ENCODE measurements at places on chromosomes 7 and 10. TPM values are rescaled to one million over a fixed set of nuclear protein-coding genes. Genes with fewer than 3 reads are reported as not detected.

- H3K27me3 ChIP-seq = peaks cover 7% of the 10 kb centered on the region
- no peak overlapping the region for H3K4me3 ChIP-seq
- H3K27ac ChIP-seq = no peak overlapping the region
- H3K36me3 ChIP-seq = no peaks in the 10 kb centered on the region
Observed at GRCh38 chr7:41916450-41916927, 213.6 kb upstream of the INHBA start.

DNA sequence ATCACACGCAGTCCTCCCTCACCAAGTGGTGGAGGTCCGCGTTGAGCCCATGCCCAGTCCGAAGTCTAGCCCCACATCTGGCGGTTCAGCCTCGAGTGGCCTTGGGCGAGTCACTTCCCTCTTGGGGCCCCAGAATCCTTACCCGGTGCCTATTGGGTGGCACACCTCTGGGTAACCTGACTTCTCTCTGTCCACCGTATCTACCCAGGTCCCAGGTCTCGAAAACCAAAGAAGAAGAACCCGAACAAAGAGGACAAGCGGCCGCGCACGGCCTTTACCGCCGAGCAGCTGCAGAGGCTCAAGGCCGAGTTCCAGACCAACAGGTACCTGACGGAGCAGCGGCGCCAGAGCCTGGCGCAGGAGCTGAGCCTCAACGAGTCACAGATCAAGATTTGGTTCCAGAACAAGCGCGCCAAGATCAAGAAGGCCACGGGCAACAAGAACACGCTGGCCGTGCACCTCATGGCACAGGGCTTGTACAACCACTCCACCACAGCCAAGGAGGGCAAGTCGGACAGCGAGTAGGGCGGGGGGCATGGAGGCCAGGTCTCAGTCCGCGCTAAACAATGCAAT, 4.3 kb downstream of the EN2 start:
- H3K4me3 ChIP-seq = no peak overlapping the region
- H3K36me3 ChIP-seq = no peaks in the 10 kb centered on the region
- H3K27ac ChIP-seq = no peak overlapping the region

HABP2 gene
- total RNA-seq = 7.5 TPM

AKR1E2 gene
- 4.7 TPM for total RNA-seq

DNA sequence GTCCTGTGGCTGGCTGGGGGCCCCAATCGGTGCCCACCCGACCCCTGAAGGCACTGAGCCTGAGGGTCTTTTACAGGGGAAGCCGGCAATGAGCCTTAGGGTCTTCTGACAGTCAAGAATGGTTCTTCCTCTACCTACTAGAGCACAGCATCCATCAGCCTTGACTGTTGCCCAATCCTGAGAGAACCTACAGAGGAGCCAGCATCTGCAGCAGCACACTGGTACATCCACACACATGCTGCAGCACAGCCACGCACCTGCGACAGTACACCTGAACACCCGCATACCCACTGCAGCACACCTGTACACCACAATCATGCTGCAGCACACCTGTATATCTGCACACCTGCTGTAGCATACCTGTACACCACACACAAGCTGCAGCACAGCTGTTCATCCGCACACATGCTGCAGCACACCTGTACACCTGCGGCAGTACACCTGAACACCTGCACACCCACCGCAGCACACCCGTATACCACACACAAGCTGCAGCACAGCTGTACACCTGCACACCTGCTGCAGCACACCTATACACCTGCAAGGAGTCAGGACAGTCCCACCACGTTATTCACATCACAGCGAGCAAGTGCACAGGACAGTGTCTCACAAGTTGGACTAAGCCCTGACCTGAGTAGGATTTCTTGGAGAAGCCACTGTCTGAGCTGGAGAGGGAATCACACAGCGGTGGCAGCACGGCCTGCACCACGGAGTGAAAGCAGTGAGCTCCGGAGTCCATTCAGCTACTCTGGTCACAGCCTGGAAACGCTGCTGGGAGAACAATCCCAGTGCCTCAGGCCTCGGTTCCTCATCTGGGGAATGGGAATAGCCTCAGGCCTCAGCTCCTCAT, 56.4 kb downstream of the VIPR2 start:
- no peaks in the 10 kb centered on the region for H3K4me1 ChIP-seq
- DNase-seq = peak; percentile 51
- H3K4me3 ChIP-seq = no peak overlapping the region
- no peak overlapping the region for H3K27ac ChIP-seq
- H3K27me3 ChIP-seq = no peaks in the 10 kb centered on the region

GJD4 gene
- 0.17 TPM for total RNA-seq

GRCh38 chr7:12494687-12495024, 75.9 kb upstream of the SCIN start:
- no peaks in the 10 kb centered on the region for H3K36me3 ChIP-seq
- peaks cover 9% of the 10 kb centered on the region for H3K4me1 ChIP-seq
- no peak for DNase-seq
- no peak overlapping the region for H3K4me3 ChIP-seq
- no peak overlapping the region for H3K27ac ChIP-seq

TLX1 gene
- total RNA-seq = 0.17 TPM

GRCh38 chr7:43758822-43759683, 573 bp downstream of the BLVRA start:
- H3K4me3 ChIP-seq = peak overlapping the region; percentile 88
- peak overlapping the region; percentile 35 for H3K27ac ChIP-seq
- no peaks in the 10 kb centered on the region for H3K36me3 ChIP-seq
- DNase-seq = peak; percentile 76

FBXW4 gene
- 39.0 TPM for total RNA-seq

- H3K27me3 ChIP-seq = no peaks in the 10 kb centered on the region
- H3K27ac ChIP-seq = no peak overlapping the region
- no peak for DNase-seq
- peaks cover 32% of the 10 kb centered on the region for H3K4me1 ChIP-seq
- no peak overlapping the region for H3K4me3 ChIP-seq
- H3K36me3 ChIP-seq = peaks cover 3% of the 10 kb centered on the region
Observed at GRCh38 chr10:30857803-30858202, 173.9 kb downstream of the ZNF438 start.

DNA sequence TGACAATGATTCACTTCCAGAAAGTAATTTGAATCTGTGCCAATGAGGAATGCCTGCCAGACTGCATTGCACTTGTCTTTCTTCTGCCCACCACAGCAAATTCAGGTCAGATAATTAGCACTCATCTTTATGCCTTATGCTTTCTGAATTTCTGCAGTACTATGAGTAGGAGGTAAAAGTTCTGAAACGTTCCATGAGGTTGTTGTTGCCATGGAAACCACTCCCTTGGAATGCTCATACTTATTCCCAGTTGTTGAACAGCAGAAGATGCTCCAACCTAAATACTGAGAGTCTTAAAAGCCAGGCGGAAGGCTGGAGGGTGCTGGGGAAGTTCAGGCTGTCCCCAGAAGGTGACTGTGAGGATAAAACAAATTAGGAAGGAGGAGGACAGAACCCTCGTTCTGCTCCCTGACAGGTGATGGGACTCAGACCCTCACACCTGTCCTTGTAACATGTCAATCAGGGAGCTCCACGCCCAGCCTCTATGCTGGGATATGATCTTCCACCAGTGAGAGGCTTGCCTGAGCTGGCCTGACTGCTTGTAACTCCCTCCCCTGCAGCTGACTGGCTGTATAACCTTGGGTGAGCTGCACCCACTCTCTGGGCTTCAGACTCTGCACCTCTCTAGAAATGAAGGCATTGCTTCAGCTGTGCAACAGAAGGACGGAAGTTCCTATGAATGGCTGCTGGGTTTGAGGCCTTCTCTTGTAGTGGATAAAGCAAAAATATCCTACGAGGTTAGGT, 554.3 kb upstream of the MGMT start:
- H3K27me3 ChIP-seq = peaks cover 15% of the 10 kb centered on the region
- no peaks in the 10 kb centered on the region for H3K36me3 ChIP-seq
- H3K27ac ChIP-seq = no peak overlapping the region
- no peak overlapping the region for H3K4me3 ChIP-seq
- peaks cover 23% of the 10 kb centered on the region for H3K4me1 ChIP-seq

DNA sequence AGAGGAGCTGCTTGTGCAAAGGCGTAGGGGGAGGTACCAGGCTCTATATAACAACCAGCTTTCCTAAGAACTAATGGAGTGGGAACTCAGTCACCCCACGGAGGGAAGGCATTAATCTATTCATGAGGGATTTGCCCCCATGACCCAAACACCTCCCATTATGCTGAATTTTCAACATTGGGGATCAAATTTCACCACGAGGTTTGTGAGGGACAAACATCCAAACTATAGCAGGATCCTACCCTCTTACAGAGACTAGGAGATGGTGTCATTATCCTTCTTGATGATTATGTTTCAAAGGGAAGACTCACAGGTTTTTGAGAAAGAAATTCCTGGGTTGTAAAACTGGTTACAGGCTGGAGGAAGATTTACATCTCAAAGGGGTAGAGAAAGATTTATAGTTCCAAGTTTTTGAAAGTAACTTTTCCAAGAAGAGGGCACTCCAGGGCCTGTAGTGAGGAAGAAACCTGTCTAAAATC, 295.0 kb upstream of the DKK1 start:
- no peak overlapping the region for H3K4me3 ChIP-seq
- DNase-seq = no peak
- H3K4me1 ChIP-seq = peaks cover 17% of the 10 kb centered on the region
- H3K27me3 ChIP-seq = no peaks in the 10 kb centered on the region
- no peak overlapping the region for H3K27ac ChIP-seq

DNA sequence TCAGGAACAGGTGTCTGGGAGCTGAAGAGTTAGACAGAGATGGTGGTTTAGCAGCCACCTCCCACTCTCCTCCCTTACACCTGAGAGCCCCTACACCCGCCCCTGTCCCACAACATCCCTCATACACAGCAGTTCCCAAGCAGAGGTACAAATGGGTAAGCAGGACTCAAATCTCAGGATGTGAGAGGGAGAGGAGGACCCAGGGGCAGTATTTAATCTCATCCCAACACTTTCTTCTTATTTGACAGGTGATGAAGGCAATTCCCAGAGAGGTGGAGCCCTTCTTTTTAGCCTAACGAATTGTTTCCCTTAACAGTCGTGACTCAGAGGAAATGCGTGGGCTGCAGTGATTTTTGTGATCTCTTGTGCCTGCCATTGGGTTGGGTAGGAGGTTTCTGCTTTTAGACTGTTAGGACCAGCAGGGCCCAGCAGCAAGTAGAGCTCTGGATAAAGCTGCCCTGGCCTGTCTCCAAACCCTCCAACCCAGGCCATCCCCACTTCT, 191.3 kb downstream of the HECW1 start:
- H3K27ac ChIP-seq = no peak overlapping the region
- no peaks in the 10 kb centered on the region for H3K36me3 ChIP-seq
- H3K4me3 ChIP-seq = no peak overlapping the region
- DNase-seq = no peak
- peaks cover 29% of the 10 kb centered on the region for H3K27me3 ChIP-seq

DNA sequence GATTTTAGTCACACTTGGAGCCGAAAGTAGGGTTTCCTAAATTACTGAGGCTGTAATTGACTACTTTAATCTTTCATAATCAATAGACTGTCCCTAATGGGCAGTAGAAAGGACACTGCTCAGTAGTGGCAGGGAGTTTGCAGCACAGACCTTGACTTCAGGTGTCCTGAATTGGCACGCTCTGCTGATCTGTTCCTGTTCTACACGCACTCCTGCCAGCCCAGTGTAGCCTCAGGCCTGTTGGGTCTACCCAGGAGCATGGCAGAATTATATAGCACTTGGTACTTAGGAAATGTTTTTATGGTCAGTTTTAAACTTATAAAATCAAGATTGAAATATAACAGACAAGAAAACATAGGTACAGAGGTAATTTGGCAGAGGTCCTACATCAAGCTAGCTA, 9.0 kb downstream of the EIF4H start:
- peaks cover 35% of the 10 kb centered on the region for H3K4me1 ChIP-seq
- peak overlapping the region; percentile 74 for H3K27ac ChIP-seq
- no peaks in the 10 kb centered on the region for H3K27me3 ChIP-seq
- H3K4me3 ChIP-seq = no peak overlapping the region
- DNase-seq = no peak
- peaks cover 26% of the 10 kb centered on the region for H3K36me3 ChIP-seq

DNA sequence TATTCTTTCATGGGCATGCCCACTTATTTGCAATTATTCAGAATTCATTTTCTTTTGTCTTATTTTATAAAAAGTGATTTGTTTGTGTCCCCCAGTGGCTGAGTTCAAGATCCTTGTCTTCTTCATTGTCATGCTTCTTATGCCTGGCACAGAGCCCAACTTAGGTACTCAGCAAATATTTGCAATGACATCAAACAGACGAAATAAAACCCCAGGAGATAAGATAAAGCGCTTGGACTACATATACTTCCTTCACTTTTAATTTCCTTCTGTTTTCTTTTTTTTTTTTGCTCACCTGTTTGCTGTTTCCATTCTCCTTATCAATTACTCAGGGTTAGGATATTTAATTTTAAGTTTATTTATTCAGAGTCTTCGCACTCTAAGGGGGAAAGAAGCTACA, 225.0 kb downstream of the SDHAF3 start:
- H3K4me3 ChIP-seq = no peak overlapping the region
- no peaks in the 10 kb centered on the region for H3K36me3 ChIP-seq
- H3K4me1 ChIP-seq = peaks cover 4% of the 10 kb centered on the region
- no peaks in the 10 kb centered on the region for H3K27me3 ChIP-seq
- no peak overlapping the region for H3K27ac ChIP-seq

SPAM1 gene
- not detected for total RNA-seq

GRCh38 chr10:422675-423074, 266.8 kb downstream of the DIP2C start:
- H3K4me3 ChIP-seq = no peak overlapping the region
- H3K4me1 ChIP-seq = no peaks in the 10 kb centered on the region
- H3K36me3 ChIP-seq = peaks cover 8% of the 10 kb centered on the region
- DNase-seq = no peak
- no peak overlapping the region for H3K27ac ChIP-seq
- no peaks in the 10 kb centered on the region for H3K27me3 ChIP-seq

ADRB1 gene
- total RNA-seq = 2.0 TPM

CFAP43 gene
- 1.6 TPM for total RNA-seq

PROSER2 gene
- 6.7 TPM for total RNA-seq

ELAPOR2 gene
- total RNA-seq = 29.5 TPM

GRCh38 chr7:19677180-19677579, 31.7 kb downstream of the POLR1F start:
- no peak overlapping the region for H3K4me3 ChIP-seq
- no peak overlapping the region for H3K27ac ChIP-seq
- no peak for DNase-seq
- H3K27me3 ChIP-seq = no peaks in the 10 kb centered on the region
- peaks cover 6% of the 10 kb centered on the region for H3K4me1 ChIP-seq

CDH23 gene
- total RNA-seq = 7.4 TPM

CPEB3 gene
- total RNA-seq = 3.7 TPM

DNA sequence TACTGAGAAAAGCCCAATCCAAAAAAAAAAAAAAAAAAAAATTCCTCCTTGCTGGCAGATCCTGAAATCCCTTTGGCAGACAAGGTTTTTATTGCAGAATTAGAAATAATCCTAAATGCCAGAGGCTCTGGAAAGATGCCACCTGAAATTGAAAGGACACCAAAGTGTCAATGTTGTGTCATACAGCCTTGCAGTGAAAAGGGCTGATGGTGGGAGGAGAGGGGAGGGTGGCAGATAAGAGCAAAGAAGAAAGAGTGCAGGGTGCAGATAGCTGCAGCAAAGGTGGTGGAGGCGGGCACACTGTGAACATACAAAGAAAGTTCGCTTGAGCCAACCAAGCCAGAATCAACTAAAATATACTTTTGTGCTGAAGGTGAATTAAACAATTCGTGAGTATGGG, 8.2 kb upstream of the OPTN start:
- no peaks in the 10 kb centered on the region for H3K36me3 ChIP-seq
- no peak overlapping the region for H3K27ac ChIP-seq
- H3K4me3 ChIP-seq = no peak overlapping the region

- no peaks in the 10 kb centered on the region for H3K36me3 ChIP-seq
- DNase-seq = no peak
- peaks cover 8% of the 10 kb centered on the region for H3K4me1 ChIP-seq
- H3K27me3 ChIP-seq = no peaks in the 10 kb centered on the region
- H3K27ac ChIP-seq = no peak overlapping the region
- H3K4me3 ChIP-seq = no peak overlapping the region
Observed at GRCh38 chr10:118800920-118801319, 46.1 kb upstream of the CACUL1 start.
